ENCODE measurements at places on chromosomes 7 and 10.

GRCh38 chr10:57867241-57867640, 400.5 kb downstream of the IPMK start:
- no peak for DNase-seq

GRCh38 chr10:20949967-20950366, 52.9 kb upstream of the NEBL start:
- no peak for DNase-seq

GRCh38 chr10:14371581-14371980, 40.9 kb upstream of the FRMD4A start:
- no peak for DNase-seq

DNA sequence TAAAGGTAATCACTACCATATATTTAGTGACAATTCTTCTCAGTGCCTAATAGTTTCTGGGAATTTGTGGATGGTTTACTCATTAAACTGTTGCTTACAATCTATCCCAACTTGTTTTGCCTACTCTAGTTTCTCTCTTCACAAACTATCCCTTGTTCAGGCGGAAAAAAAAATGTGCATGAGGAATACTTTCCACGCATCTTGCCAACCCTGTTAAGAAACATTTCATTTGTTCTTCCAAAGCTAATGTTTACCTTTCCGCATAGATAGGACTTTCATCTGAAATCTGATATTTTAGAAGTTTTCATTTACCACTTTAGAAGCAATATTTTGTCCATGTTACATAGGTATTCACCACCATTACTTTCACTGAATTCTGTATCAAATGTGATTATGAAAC, 191.9 kb downstream of the MDFIC start:
- no peak for DNase-seq

DNA sequence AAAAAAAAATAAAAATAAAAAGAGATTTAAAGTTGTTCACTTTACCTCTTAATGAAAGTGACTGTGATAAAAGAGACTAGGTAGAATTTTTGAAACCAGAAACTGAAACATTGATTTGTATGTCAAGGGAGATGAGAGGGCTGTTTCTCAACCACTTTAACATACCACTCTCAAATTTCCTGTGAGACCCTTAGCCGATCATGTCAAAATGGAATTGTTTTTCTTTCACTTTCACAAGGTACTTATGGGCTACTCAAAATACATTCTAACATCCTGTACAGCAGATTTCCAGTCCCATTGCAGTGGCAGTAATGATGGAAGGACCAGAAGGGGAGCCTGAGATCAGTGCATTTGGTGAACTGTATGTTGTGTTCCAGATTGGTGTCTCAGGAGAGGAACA, 261.2 kb downstream of the PPP1R3A start:
- no peak for DNase-seq

- DNase-seq: no peak
These were observed 37.2 kb downstream of the NKX6-2 start for GRCh38 chr10:132748545-132749370.

- no peak for DNase-seq
These were observed 13.8 kb downstream of the AKR1C1 start for GRCh38 chr10:4977025-4977424.

GRCh38 chr7:115953592-115954255, 76.8 kb downstream of the TFEC start:
- DNase-seq: no peak

GRCh38 chr10:30536578-30536977, 93.0 kb downstream of the LYZL2 start:
- DNase-seq: no peak

- DNase-seq: no peak
These were observed 46.1 kb upstream of the SLF2 start for GRCh38 chr10:100866575-100867098.

DNA sequence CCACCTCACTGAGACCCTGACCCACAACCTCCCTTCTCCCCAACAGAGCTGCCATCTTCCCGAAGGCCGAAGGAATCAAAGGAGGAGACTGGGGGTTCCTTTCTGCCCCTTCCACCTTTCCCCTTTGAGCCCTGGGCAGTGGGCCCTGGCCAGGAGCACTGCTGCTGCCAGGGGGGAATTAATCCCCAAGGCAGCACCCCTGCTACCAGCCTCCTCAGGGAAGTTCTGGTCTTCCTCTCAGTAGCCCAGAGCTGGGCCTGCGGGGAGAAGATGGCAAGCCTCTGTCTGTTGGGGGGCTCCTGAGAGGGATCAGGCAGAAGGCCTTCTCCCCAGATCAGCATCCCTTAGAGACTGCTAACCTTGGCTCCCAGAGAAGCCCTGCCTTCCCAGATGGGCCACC, 25.5 kb downstream of the DPCD start:
- DNase-seq: no peak

GRCh38 chr10:53140506-53140905, 367.9 kb upstream of the MBL2 start:
- no peak for DNase-seq

- no peak for DNase-seq
These were observed 303.1 kb downstream of the WDR11 start for GRCh38 chr10:121154310-121154709.

- DNase-seq: no peak
These were observed 256.6 kb upstream of the GLI3 start for GRCh38 chr7:42493436-42494198.

GRCh38 chr10:91311601-91312381, 91.3 kb downstream of the PCGF5 start:
- no peak for DNase-seq

DNA sequence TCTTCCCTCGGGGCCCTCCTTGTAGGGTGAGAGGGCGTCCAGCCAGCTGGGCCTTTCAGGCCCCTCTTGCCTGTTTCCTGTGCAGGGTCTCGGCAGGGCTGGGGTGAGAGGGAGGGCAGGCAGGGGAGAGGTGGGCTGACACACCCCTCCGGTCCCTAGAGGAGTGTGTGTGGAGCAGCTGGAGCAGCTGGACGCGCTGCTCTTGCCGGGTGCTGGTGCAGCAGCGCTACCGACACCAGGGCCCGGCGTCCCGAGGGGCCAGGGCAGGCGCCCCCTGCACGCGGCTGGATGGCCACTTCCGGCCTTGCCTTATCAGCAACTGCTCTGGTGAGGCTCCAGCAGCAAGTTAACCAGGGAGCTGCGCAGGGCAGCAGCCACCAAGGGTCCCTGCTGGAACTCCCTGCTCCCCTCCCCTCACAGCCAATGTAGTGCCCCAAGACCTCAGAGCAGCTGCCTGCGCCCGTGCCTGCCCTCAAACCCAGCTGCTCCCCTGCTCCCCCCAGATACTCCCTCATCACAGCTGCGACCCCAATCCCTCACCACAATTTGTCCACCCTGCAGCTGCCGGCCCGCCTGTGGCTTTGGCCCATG, 15.7 kb upstream of the ZNF862 start:
- DNase-seq: no peak

Data from GDM1 (cell line).